Cortex of kidney (tissue), 1 donor: ENCODE measurements at places on chromosomes 12 and 14.

DNA sequence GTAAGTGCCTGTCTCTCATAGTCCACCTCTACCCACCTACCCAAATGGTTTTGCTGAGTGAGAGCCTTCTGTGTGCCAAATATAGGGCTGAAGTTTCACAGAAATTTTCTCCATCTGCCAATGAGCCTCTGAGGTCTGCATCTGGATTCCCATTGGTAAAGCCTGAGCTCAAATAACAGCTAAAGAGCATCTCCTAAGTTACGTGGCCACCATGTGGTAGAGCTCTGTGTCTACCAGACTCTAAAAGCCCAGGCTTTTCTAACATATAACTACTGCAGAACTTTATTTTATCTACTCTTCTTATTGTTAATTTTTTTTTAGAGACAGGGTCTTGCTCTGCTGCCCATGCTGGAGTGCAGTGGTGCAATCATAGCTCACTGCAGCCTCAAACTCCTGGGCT is 16.0 kb downstream of the AMDHD1 start:
- no peak for DNase-seq

DNA sequence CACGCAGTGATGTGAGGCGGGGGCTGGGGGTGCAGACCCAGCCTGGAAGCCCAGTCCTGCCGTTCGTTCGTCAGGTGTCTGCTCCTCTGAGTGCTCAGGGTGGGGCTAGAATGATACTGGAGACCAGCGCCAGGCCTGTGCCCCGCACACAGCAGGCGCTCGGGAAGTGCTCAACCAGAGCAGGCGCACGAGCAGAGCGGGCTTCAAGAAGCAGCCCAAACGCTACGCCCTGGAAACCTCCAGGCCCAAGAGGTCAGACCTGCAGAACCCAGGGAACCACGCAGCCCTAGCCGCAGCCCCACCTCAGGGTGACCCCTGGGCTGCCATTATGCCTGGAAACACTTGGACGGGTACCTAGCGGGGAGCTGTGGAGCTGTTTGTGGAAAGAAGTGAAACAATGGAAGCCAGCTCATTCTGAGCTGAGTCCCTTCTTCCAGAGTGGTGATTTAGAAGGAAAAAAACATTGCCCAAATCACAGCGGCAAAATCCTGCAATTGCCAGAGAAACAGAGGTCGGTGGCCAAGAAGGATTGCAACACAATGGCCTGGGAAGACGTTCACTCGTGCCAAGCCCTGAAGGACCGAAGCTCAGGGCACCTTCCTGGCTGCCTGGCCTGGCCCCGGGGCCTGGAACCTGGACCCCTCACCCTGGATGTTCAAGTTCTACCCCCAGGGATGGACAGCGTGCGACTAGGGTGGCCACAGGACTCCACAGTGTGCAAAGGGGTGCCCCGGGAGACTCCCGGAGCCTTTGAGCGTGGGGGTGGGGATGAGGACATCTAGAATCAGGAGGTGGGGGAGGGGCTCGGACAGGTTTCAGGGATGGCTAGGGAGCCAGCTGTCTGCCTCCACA is 40.4 kb upstream of the DIO3 start:
- no peak for DNase-seq

GRCh38 chr14:55752580-55753390 is 172.8 kb downstream of the KTN1 start:
- DNase-seq, result no peak

- no peak for DNase-seq
Observed at GRCh38 chr14:103867523-103867953, 20.2 kb upstream of the PPP1R13B start.

- DNase-seq, result no peak
Observed at GRCh38 chr14:81245771-81246170, 25.0 kb upstream of the GTF2A1 start.

DNA sequence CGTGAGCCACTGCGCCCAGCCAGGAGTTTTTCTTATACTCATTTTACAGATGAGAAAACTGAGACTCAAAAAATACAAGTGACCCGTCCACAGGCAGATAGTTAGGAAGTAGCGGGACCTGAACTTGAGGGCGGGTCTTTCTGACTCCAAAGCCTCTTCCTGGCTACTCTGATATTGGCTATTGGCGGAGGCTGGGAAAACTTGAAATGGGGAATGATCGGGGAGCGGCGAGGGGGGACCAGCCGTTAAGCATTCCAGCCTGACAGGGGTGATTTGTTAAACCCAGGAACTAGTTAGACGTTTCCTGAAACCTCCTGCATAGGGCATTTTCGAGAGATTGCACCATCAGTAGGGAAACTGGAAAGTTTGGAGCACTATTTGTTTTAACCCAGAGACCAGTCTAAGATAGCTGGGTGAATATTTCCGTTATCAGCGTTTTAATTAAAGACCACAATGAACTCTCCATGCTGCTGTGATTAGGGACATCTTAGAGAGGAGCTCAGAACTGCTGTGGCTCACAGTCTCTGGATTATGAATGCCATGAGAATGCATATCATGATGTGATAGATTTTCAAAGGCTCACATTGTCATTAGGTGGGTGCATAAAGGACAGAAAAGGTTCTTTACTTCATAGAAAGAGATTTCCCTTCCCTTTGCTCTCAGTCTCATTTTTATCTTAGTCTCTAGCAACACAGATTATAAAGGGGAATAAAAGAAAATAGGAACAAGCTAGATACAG is 2.5 kb downstream of the NR1H4 start:
- DNase-seq, result no peak
